ELR (cell line): ENCODE measurements at places on chromosomes 5 and 9.

DNA sequence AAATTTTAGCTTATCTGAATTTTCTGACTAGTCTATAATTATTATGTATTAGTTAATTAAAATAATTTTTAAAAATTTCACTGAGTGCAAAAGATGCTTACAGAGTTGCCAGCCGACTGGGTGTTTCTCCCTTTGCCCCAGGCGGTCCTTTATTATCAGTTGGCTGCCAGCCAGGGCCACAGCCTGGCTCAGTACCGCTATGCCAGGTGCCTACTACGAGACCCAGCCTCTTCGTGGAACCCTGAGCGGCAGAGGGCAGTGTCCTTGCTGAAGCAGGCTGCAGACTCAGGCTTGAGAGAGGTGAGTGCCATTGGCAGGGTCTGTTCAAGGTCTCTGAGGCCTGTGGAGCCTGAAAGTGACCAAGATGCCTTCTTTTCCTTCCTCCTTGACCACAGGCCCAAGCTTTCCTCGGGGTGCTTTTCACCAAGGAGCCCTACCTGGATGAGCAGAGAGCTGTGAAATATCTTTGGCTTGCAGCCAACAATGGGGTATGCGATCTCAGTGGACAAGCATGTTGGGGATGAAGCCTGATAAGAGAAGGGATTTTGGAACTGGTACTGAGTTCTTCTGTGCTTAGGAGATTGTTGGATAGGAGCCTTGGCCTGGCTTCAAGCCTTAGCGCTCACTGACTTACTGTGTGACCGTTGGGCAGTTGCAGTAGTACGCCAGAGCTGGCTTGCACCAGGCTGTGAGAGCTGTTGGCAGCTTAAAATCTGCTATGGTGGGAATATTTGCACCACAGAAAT lies 10.6 kb downstream of the DELE1 start:
- no peak for DNase-seq

- DNase-seq = no peak
These were observed 431.9 kb downstream of the DMAC1 start for GRCh38 chr9:7367726-7368125.

- no peak for DNase-seq
These were observed 373.8 kb upstream of the KLF4 start for GRCh38 chr9:107863396-107863795.

DNA sequence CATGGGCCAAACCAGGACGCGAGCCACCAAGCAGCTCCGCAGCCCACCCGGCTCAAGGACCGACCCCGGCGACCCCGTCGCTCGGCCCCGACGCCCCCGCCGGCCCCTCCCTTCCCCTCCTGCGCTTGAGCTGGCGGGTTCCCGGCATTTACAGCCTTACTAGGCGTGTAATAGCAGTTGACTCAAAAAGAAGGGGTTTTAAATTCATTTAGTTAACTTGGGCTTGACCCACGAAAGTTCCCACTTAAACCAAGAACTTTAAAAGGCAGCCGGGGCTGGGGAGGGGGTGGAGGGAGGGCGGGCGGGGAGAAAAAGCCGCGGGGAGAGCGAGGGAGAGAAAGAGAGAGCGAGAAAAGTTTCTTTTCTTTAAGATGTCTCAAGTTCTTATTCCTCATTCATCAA lies 636 bp downstream of the PRDM12 start:
- DNase-seq = no peak

GRCh38 chr9:107183176-107183575 lies 99.9 kb upstream of the RAD23B start:
- no peak for DNase-seq

GRCh38 chr9:134600371-134600770 lies 41.2 kb upstream of the COL5A1 start:
- no peak for DNase-seq
